ENCODE measurements at places on chromosomes 7 and 10. TPM values are rescaled to one million over a fixed set of nuclear protein-coding genes. Genes with fewer than 3 reads are reported as not detected.
A peak's percentile ranks its signal among the peaks of the same experiment; 100 is the strongest.

- no peak for DNase-seq
Measured at GRCh38 chr10:97338041-97338440, 3.5 kb upstream of the FRAT2 start.

The NEUROD6 gene
- not detected for total RNA-seq

The SPDYE2 gene
- total RNA-seq: not detected

GRCh38 chr7:16791905-16792698, 12.7 kb downstream of the AGR2 start:
- no peak for DNase-seq

DNA sequence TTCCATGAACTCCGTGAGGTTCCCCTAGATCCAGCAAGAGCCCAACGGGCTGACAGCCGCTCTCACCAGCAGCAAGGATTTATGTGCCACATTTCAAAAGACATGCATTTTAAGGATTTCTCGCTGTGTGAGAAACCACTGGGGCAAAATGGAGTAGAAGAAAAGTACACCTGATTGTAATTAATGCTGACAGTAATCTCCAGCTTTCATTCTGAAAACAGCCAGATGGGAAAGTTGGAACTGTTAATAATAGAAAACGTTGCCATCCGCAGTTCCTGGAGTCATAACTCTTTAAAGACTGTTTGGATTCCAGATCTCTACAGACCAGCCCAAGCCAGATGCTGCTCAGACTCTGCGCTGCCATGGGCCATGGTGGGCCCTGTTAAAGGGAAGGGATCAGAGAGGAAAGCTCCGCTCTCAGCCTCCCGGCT, 216.9 kb upstream of the GLI3 start:
- no peak for DNase-seq

DNA sequence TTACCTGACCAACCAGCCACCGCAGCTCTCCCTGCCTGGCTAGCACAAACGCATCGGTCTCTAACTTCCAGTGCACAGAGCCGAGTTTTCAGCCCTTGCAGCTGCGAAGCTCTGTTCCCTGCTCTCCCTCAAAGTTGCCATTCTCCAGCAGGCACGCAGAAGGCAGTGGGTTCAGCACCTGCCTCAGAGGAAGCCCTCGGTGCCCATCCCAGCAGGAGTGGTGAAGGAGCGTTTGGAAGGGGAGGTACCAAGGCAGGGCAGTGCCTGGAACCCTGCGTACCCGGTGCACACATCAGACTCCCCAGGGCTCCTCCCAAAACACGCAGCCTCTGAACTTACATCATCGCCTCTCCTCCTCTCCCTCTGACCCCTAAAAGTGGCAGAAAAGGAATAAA, 1.7 kb upstream of the STK32C start:
- peak; percentile 75 for DNase-seq

DNA sequence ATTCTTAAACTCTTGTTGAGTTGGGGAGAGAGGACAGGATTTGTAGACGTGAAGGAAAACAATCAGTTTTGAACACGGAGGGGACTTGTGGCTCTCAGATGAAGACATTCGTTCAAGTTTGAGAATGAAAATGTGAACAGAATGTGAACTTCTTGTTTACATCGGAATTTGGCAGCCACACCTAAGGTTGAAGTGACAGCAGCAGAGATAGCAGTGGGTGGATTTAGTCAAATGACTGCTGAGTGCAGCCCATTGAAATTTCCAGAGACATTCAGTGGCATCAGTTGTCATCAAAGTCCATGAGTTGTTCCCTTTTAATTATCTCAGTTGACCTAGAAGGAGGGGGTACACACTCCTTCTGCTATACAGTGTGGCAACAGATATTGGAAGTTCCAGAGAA, 280.0 kb downstream of the SEMA3D start:
- no peak for DNase-seq

- no peak for DNase-seq
Measured at GRCh38 chr10:86413046-86413728, 46.6 kb upstream of the GRID1 start.

The AKAP9 gene
- 67.0 TPM for total RNA-seq

DNA sequence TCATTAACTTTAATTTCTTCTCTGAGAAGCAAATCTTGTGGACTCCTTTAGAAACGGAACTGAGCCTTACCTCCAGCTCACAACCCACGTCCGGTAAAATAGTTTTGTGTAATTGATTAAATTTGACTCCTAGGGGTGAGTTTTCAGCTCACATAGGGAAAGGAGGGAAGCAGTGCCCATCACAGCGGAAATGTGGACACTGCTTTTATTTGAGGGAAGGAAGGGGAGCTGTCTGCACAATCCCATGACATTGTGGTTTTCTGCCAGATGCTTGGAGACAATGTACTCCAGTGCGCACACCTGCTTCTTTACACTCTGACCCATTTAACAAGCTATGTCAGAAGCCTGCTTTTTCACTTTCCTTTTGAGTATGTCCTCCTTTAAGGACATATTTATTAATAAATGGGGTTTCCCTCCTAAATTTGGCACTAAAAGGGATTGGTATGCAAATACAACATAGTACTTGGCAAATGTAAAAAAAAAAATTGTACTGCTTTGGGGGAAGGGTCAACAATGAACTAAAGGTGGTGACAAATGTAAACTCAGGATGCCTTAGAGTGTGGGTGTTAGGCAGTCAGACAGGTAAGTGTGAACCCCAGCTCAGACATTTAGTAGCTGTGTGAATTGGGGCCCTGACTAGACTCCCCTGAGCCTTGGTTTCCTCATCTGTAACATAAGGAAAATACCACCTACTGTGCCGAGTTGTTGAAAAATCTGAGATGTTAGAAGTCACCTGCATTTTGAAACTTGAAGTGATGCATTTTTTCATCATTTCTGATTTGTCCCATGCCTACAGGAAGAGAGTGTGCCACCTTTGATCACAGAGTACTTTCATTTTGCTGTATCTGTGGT, 90.2 kb upstream of the KLF6 start:
- DNase-seq: no peak

GRCh38 chr7:133678137-133678814, 425.4 kb downstream of the EXOC4 start:
- no peak for DNase-seq

GRCh38 chr10:121078672-121079102, 227.5 kb downstream of the WDR11 start:
- DNase-seq: no peak

DNA sequence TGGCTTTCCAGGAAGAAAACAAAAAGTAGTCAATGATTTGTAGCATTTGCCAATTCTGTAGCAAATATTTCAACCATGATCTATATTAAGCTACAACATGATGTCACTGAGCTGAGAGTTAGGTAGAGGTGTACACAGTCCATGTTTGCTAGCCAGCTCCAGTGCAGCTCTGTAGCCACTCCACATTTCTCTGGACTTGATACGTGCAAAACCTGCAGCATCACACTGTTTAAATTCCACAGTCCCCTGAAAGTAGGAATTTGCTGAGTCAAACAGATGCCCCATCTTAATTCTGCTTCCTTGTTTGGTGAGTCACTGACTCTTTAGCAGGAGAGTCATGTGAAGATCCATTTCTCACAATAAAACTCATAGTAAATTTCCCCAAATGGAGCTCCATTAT, 89.8 kb upstream of the LRRTM3 start:
- no peak for DNase-seq

DNA sequence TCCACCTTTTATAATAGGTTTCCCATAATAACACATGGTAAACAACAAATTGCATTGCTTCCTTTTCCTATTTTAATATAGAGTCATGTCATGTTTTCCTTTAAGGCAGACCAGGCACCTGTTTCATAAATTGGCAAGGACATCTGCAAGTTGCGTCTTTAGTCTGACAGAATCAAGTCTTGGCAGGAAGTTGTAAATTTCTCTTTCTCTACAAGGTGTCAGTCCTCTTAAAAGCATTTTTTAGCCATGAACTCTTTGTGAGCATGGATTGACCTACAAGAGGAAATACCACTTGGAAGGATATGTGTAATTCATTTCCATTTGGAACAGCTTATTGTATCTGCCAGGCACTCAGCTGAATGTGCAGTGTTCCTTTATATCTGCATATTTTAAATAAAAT, 176.8 kb downstream of the PRKG1 start:
- DNase-seq: no peak

- DNase-seq: peak; percentile 62
Measured at GRCh38 chr10:78934532-78934898, 134.3 kb upstream of the ZMIZ1 start.

DNA sequence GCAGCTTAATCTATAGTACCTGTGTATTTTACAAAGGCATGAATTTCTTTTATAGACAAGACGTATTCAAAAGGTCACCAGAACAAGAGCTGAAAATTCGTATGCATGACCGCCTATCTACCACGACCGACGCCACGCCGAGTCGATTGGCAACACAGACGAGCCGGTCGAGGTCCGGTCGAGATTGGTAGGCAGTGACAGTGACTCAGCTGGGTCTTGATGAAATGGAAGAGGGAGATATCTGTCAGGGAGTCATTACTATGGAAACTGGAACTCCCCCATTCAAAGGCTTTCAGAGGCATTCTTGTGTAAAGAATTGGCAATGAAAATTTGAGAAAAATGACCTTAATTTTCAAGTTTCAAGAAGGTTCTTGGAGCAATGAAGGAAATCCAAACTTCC, 2.1 kb downstream of the ATP5MK start:
- no peak for DNase-seq

GRCh38 chr7:28685242-28685643, 272.9 kb downstream of the TRIL start:
- peak; percentile 84 for DNase-seq

The PLAC9 gene
- 2.0 TPM for total RNA-seq

GRCh38 chr7:42686594-42687156, 225.2 kb downstream of the C7orf25 start:
- no peak for DNase-seq

The CYP17A1 gene
- total RNA-seq: not detected

All from spleen (tissue), 13 donors.